A549 treated with AZD2906 at 1 μM for 4 hours (cell line): ENCODE measurements at places on chromosomes 11 and 22. TPM values are rescaled to one million over a fixed set of nuclear protein-coding genes. Genes with fewer than 3 reads are reported as not detected.

SPA17 gene
- total RNA-seq = 16.2 to 28.7 TPM (median 17.9 TPM) in 5 replicates

OR52K2 gene
- not detected in 5 replicates for total RNA-seq

RTN4RL2 gene
- total RNA-seq = 44.0 to 92.2 TPM (median 83.4 TPM) in 5 replicates

PHOX2A gene
- not detected in 5 replicates for total RNA-seq

TRIM51 gene
- not detected in 5 replicates for total RNA-seq

TYR gene
- total RNA-seq = not detected in 5 replicates

AQP11 gene
- 1.1 to 1.5 TPM (median 1.4 TPM) in 5 replicates for total RNA-seq

QSER1 gene
- 12.3 to 19.0 TPM (median 15.1 TPM) in 5 replicates for total RNA-seq

RRP8 gene
- 23.2 to 35.1 TPM (median 30.5 TPM) in 5 replicates for total RNA-seq

PRR33 gene
- not detected in 5 replicates for total RNA-seq

C1QTNF5 gene
- total RNA-seq = not detected in 5 replicates

KREMEN1 gene
- total RNA-seq = 3.4 to 4.8 TPM (median 4.5 TPM) in 5 replicates

RBMXL2 gene
- total RNA-seq = not detected in 5 replicates

NUP160 gene
- total RNA-seq = 25.1 to 33.2 TPM (median 28.4 TPM) in 5 replicates

CLDN5 gene
- total RNA-seq = not detected in 5 replicates

OR2AG2 gene
- total RNA-seq = 0.06 to 0.11 TPM in 2 of 5 replicates, not detected in the others

IGHMBP2 gene
- total RNA-seq = 12.6 to 14.6 TPM (median 13.9 TPM) in 5 replicates

GGT5 gene
- 4.3 to 5.1 TPM (median 4.6 TPM) in 5 replicates for total RNA-seq

NECTIN1 gene
- 8.2 to 10.6 TPM (median 9.2 TPM) in 5 replicates for total RNA-seq

CREB3L1 gene
- total RNA-seq = 4.0 to 4.7 TPM (median 4.4 TPM) in 5 replicates

CCT8L2 gene
- total RNA-seq = not detected in 5 replicates

KDM4E gene
- not detected in 5 replicates for total RNA-seq

KDM2A gene
- 42.2 to 43.2 TPM (median 42.9 TPM) in 5 replicates for total RNA-seq

RGL4 gene
- not detected in 5 replicates for total RNA-seq

OR51B5 gene
- not detected in 5 replicates for total RNA-seq

MAJIN gene
- total RNA-seq = not detected in 5 replicates

EXPH5 gene
- 0.03 to 0.06 TPM (median 0.05 TPM) in 5 replicates for total RNA-seq

GSTT4 gene
- not detected in 5 replicates for total RNA-seq

RELT gene
- 5.4 to 7.6 TPM (median 6.9 TPM) in 5 replicates for total RNA-seq

SSRP1 gene
- 201 to 250 TPM (median 217 TPM) in 5 replicates for total RNA-seq

TMEM191B gene
- total RNA-seq = 0.65 to 1.2 TPM (median 1.0 TPM) in 5 replicates

PDE2A gene
- total RNA-seq = 1.2 to 2.1 TPM (median 1.9 TPM) in 5 replicates

CTSW gene
- 0.07 to 0.11 TPM in 2 of 5 replicates, not detected in the others for total RNA-seq

SHANK2 gene
- total RNA-seq = 6.8 to 8.6 TPM (median 7.8 TPM) in 5 replicates

AIFM3 gene
- total RNA-seq = 1.9 to 4.2 TPM (median 3.2 TPM) in 5 replicates

RAB38 gene
- total RNA-seq = 0.77 to 1.2 TPM (median 0.94 TPM) in 5 replicates

KRTAP5-10 gene
- not detected in 5 replicates for total RNA-seq

RFPL2 gene
- 0.08 to 0.20 TPM (median 0.12 TPM) in 5 replicates for total RNA-seq

C11orf42 gene
- total RNA-seq = not detected in 5 replicates

CSTF3 gene
- total RNA-seq = 23.2 to 25.6 TPM (median 24.9 TPM) in 5 replicates

CDKN1C gene
- total RNA-seq = 7.7 to 12.3 TPM (median 11.3 TPM) in 5 replicates

MRPL16 gene
- 63.0 to 66.2 TPM (median 65.1 TPM) in 5 replicates for total RNA-seq

SCT gene
- not detected in 5 replicates for total RNA-seq

PIH1D2 gene
- total RNA-seq = 0.61 to 1.3 TPM (median 0.86 TPM) in 5 replicates

HIC2 gene
- total RNA-seq = 2.2 to 2.9 TPM (median 2.7 TPM) in 5 replicates

PRR5L gene
- total RNA-seq = 11.2 to 14.7 TPM (median 13.7 TPM) in 5 replicates

GLYAT gene
- total RNA-seq = not detected in 5 replicates

PATE4 gene
- total RNA-seq = not detected in 5 replicates

APOBEC3H gene
- total RNA-seq = 0.22 to 0.64 TPM (median 0.30 TPM) in 5 replicates

SHANK3 gene
- total RNA-seq = 3.1 to 5.4 TPM (median 4.4 TPM) in 5 replicates

MYBPC3 gene
- total RNA-seq = 0.05 to 0.10 TPM (median 0.07 TPM) in 5 replicates

OR52A1 gene
- total RNA-seq = not detected in 5 replicates

TSGA10IP gene
- total RNA-seq = not detected in 5 replicates

PRAME gene
- 90.0 to 109 TPM (median 99.8 TPM) in 5 replicates for total RNA-seq

OR10A2 gene
- total RNA-seq = not detected in 5 replicates

MAP6 gene
- total RNA-seq = 1.4 to 1.8 TPM (median 1.6 TPM) in 5 replicates
